Activated naive CD4-positive, alpha-beta T cell treated with anti-CD3 and anti-CD28 coated beads for 36 hours (primary cell): ENCODE measurements at places on chromosomes 1 and 21. TPM values are rescaled to one million over a fixed set of nuclear protein-coding genes. Genes with fewer than 3 reads are reported as not detected.

TIE1 gene
- not detected for total RNA-seq

HSD3B1 gene
- total RNA-seq = not detected

ST6GALNAC3 gene
- 2.5 TPM for total RNA-seq

SELENBP1 gene
- not detected for total RNA-seq

GJA5 gene
- not detected for total RNA-seq

IFNGR2 gene
- total RNA-seq = 16.3 TPM

KIF26B gene
- total RNA-seq = 0.05 TPM

MIXL1 gene
- not detected for total RNA-seq

DNA sequence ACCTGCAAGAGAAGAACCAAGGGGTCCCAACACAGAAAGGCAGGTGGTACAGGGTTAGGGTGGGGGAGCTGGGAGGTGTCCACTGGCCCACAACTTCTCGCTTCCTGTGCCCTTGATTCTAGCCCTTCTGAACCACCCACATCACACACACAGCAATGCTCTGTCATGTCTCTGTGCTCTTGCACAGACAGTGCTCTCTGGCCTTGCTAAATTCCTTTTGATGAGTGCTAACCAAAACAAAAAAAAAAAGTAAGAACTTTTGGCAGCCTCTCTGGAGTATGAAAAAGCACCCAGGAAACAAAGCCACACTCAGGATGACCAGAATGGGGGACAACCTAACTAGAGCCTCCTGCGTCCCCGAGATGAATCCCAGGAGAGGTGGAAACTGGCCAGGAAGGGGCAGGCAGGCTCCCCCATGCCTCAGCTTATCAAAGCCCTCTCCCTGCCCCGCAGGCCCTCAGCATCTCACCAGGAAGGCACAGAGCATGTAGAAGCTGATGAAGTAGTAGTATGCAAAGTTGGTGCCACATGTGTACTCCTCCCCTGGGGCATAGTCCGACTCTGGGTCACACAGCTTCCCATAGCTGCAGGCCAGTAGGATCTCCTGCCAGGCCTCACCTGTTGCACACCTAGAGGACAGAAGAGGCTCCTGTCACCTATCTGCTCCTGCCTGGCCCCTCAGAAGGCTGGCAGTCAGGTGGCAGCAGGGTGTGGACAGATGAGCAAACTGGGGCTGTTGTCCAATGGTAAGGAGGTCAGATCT is 27.2 kb upstream of the KIF21B start:
- H3K27ac ChIP-seq = no peak overlapping the region
- H3K36me3 ChIP-seq = no peaks in the 10 kb centered on the region
- DNase-seq = no peak
- H3K27me3 ChIP-seq = no peaks in the 10 kb centered on the region
- H3K4me1 ChIP-seq = no peaks in the 10 kb centered on the region

GRCh38 chr1:206581571-206581981 is 30.7 kb downstream of the EIF2D start:
- peaks cover 94% of the 10 kb centered on the region for H3K4me1 ChIP-seq

GRCh38 chr21:40622531-40622930 is 224.4 kb downstream of the DSCAM start:
- no peak overlapping the region for H3K4me3 ChIP-seq
- H3K4me1 ChIP-seq = no peaks in the 10 kb centered on the region
- no peaks in the 10 kb centered on the region for H3K36me3 ChIP-seq
- H3K27me3 ChIP-seq = no peaks in the 10 kb centered on the region

DNA sequence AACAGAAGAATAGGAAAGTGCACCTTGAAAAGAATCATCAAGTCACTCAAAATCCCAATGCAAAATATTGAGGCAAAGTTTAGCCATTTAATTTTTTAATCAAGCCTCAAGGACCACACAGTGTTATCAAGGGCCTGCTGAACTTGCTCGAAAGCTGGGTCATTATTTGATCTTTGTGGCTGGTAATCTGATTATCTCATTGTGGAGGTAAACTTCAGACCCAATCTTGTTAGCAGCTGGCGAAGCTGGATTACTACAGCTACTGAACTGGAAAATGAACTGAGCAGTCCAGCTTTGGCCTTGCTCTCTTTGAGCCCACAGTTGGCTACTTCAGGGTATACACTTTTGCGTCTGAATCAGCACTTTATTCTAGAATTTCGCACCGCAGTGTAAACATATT is 94.4 kb downstream of the BARHL2 start:
- H3K36me3 ChIP-seq = no peaks in the 10 kb centered on the region
- no peak for DNase-seq
- peaks cover 16% of the 10 kb centered on the region for H3K27me3 ChIP-seq

- no peaks in the 10 kb centered on the region for H3K36me3 ChIP-seq
- H3K4me3 ChIP-seq = peak overlapping the region; percentile 63
- H3K27me3 ChIP-seq = peaks cover 15% of the 10 kb centered on the region
- peaks cover 7% of the 10 kb centered on the region for H3K4me1 ChIP-seq
- DNase-seq = no peak
Measured at GRCh38 chr1:40784141-40784770, 669 bp downstream of the KCNQ4 start.

DNA sequence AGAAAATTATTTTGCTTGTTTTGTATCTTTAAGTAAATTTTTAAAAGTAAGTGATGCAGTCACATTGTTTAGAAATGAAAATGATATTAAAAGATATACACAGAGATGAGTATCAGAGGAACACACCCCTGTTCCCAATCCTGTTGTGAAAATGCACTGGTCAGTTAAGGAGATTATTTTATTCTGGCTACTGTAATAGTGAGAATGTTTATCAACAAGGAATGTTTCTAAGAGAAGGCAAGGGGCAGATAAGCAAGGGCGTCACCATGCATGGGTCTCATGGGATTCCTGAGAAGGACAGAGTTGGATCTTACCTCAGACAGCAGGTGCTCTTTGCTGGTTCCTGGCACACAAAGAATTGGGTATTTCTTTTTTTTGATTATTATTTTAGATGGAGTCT is 21.8 kb downstream of the C1orf52 start:
- H3K36me3 ChIP-seq = no peaks in the 10 kb centered on the region
- H3K4me3 ChIP-seq = no peak overlapping the region
- peaks cover 10% of the 10 kb centered on the region for H3K4me1 ChIP-seq
- peaks cover 8% of the 10 kb centered on the region for H3K27me3 ChIP-seq

GRCh38 chr1:215710036-215710898 is 143.2 kb downstream of the KCTD3 start:
- H3K4me3 ChIP-seq = no peak overlapping the region
- no peak overlapping the region for H3K27ac ChIP-seq
- no peaks in the 10 kb centered on the region for H3K36me3 ChIP-seq
- peak; percentile 28 for DNase-seq
- no peaks in the 10 kb centered on the region for H3K4me1 ChIP-seq

DNA sequence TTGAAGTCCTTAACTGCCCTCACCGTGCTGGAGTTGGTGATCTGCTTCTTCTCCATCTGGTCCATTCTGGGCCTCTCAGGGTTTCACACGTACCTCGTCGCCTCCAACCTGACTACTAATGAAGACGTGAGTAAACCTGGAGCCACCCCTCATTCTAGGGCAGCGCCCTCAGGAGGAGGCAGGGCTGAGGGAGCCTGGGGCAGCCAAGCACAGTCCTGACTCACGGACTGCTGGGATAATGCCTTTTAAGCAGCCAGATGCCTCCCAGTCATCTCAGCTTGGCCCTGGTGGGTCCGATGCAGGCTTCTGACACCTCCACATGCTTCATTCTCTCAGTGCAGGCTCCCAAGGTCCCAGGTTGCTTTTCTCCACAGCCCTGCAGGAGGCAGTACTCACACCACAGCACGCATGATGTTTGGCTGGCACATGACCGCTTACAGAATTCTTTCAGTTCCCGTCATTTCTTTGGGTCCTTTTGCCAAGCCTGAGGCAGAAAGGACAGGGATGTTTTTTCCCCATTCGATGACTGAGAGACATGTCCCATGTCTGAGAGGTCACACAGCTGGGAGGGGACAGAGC is 11.8 kb upstream of the SFN start:
- no peaks in the 10 kb centered on the region for H3K4me1 ChIP-seq
- H3K4me3 ChIP-seq = no peak overlapping the region
- no peak overlapping the region for H3K27ac ChIP-seq

DNA sequence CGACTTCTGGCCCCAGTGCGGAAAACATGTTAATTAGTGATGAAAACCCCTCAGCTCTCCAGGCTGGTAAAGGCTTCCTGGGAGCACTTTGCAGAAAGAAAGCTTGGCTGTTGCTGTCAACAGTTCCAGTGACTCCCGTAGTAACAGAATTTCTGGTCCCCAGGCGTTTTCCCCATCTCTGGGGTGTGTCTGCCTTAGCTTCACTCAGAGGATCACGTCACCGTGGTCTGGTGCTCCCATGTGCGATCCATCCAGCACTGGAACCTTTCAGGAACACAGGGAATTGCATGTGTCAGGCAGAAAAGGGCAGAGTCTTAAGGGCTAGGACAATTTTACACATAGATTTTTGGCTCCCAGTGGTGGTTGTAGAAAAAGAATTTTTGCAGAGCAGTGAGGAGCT is 470.4 kb upstream of the USP24 start:
- DNase-seq = no peak
- no peaks in the 10 kb centered on the region for H3K36me3 ChIP-seq
- H3K4me1 ChIP-seq = no peaks in the 10 kb centered on the region
- H3K27me3 ChIP-seq = peaks cover 31% of the 10 kb centered on the region

GRCh38 chr1:174990382-174990999 is 9.3 kb upstream of the CACYBP start:
- no peak for DNase-seq
- H3K27me3 ChIP-seq = no peaks in the 10 kb centered on the region
- peak overlapping the region; percentile 75 for H3K4me3 ChIP-seq

DNA sequence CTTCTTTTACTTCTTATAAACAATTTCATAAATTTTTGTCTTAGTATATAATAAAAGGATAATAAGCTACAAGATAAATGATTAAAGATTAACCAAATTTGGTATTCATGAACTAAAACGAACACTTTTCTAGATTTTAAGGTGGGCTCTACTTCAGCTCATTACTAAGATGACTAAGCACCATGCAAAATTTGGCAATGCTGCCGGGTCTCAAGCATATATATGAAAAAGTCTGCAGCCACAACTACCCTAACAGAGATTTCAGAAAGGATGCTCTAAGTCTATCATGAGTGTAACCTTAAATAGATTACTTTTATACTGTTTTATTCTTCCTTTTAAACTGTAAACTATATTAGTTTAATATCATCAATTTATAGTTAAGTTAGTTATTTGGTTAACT is 47.8 kb downstream of the BRWD1 start:
- H3K36me3 ChIP-seq = peaks cover 29% of the 10 kb centered on the region
- H3K27me3 ChIP-seq = no peaks in the 10 kb centered on the region
- no peaks in the 10 kb centered on the region for H3K4me1 ChIP-seq
- H3K27ac ChIP-seq = no peak overlapping the region
- no peak overlapping the region for H3K4me3 ChIP-seq
- no peak for DNase-seq
